Activated CD8-positive, alpha-beta T cell treated with anti-CD3 and anti-CD28 coated beads, Interleukin-2, amount 10 ng/mL, durations not matched to agents 7 days and 5 days (primary cell): ENCODE measurements at places on chromosomes 4 and X. TPM values are rescaled to one million over a fixed set of nuclear protein-coding genes. Genes with fewer than 3 reads are reported as not detected.

DNA sequence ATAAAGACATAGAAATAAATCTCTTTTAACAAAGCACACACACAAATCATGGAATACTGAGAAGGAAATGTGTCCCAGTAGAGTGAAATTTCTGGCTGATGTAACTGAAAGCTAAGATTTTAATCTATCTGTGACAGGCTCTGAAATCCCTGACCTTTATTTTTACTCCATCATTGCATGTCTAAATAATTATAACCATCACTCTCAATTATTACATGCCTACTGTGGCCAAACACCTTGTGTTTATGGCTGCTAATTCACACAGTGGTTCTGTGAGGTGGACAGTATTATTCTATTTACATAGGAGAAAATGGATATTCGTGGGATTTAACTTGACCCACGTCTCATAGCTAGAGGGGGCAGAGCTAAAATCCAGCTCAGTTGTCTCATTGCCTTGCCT, 438.1 kb downstream of the TLL1 start:
- no peaks in the 10 kb centered on the region for H3K36me3 ChIP-seq
- H3K4me1 ChIP-seq = no peaks in the 10 kb centered on the region
- H3K4me3 ChIP-seq = no peak overlapping the region
- no peaks in the 10 kb centered on the region for H3K27me3 ChIP-seq

- no peak for DNase-seq
- H3K36me3 ChIP-seq = no peaks in the 10 kb centered on the region
- no peak overlapping the region for H3K4me3 ChIP-seq
- no peak overlapping the region for H3K27ac ChIP-seq
- H3K4me1 ChIP-seq = no peaks in the 10 kb centered on the region
Measured at GRCh38 chrX:4110964-4111363, 397.5 kb upstream of the PRKX start.

DNA sequence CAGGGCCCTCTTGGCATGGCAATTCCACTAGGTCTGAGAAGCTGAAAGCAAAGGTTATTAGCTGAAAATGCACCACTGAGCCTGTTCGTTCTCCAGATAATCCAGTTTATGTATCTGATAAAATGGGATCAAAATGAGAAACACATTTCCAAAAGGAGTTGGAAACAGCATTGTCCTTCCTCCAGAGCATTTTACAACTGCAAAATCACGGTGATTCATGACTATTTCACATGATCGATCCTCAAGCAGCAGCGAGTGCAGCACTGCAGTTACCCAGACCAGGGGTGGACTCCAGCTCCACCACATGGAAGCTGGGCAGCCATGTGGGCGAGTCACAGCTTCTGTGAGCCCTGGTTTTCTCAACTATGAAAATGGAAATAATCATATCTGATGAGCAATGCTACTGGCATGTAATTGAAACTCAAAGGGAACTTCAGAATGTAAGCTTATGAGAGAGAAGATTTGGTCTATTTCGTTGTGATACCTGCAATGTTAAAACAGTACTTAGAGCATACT, 78.7 kb upstream of the MSX1 start:
- no peaks in the 10 kb centered on the region for H3K27me3 ChIP-seq
- no peak for DNase-seq
- H3K4me1 ChIP-seq = no peaks in the 10 kb centered on the region
- no peaks in the 10 kb centered on the region for H3K36me3 ChIP-seq
- H3K4me3 ChIP-seq = no peak overlapping the region

DNA sequence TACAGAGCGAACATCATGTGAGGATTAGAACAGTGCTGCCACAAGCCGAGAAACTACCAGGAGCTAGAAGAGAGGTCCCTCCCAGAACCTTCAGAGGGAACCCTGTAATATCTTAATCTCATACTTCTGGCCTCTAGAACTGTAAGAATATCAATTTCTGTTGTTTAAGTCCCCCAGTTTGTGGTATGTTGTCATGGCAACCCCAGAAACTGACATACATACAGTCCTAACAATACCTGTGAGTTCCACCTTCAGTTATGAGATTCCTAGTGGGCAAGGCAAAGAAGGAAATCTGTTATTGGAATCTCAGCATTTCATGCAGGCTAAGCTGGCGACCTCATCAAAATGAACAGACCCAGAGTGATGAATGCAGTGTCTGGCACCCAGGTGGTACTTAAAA, 42.5 kb downstream of the ZBTB49 start:
- H3K27ac ChIP-seq = no peak overlapping the region
- no peak for DNase-seq
- peaks cover 8% of the 10 kb centered on the region for H3K4me1 ChIP-seq
- H3K27me3 ChIP-seq = peaks cover 2% of the 10 kb centered on the region

DNA sequence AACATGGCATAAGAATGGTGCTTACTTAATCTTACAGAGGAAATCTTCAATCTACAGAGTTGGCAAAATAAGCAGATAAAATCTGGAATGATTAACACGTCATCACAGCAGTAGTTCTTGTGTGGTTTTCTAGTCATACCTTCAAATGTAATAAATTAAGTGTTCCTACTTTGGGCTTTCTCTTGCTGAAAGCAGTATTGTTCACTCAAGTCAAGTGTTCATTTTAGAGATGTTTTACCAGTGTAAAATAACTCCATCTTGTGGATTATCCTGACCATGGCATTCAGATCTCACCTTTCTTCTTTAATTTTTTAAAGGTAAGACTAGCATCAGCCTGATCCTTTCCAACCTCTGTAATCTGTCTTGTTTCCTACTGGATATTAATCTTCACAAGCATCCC, 72.9 kb downstream of the ADAMTS3 start:
- no peak overlapping the region for H3K4me3 ChIP-seq
- no peak overlapping the region for H3K27ac ChIP-seq
- no peak for DNase-seq
- H3K36me3 ChIP-seq = no peaks in the 10 kb centered on the region
- no peaks in the 10 kb centered on the region for H3K4me1 ChIP-seq

GRCh38 chrX:65607070-65607742, 60.2 kb upstream of the MSN start:
- H3K27me3 ChIP-seq = no peaks in the 10 kb centered on the region
- DNase-seq = no peak
- no peak overlapping the region for H3K4me3 ChIP-seq
- H3K36me3 ChIP-seq = peaks cover 7% of the 10 kb centered on the region
- peak overlapping the region; percentile 55 for H3K27ac ChIP-seq

DNA sequence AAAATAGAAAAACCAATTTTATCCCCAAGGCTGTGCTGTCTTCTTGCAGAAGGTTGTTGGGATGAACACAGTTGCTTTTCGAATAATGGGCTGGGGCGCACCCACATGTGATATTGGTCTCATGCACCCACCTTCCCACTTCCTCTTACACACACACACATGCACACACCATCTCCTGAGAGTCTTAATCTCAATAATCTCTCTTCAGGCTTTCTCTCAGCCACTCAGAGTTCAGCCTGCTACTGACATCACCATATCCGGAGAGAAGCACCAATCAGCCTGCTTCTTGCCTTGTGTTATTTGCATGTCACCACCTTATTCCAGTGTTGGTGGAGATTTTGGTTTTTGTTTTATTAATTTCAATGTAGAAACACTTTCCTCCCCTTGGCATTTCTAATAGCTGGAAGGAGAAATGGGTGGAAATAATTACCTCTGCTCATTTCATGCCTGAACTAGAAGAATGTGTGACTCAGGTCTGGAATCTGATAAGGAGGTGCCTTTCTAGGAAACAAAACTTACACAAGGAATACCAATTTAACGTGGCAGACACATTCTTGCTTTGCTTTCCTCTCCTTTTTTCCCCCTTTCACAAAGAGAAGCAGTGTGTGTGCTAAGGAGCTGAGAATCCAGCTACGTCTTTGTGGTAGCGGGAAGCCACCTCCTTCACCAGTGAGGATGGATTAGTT, 400.2 kb downstream of the MID1IP1 start:
- H3K4me3 ChIP-seq = no peak overlapping the region
- DNase-seq = no peak
- H3K27me3 ChIP-seq = no peaks in the 10 kb centered on the region
- no peak overlapping the region for H3K27ac ChIP-seq
- H3K36me3 ChIP-seq = no peaks in the 10 kb centered on the region

- no peak overlapping the region for H3K27ac ChIP-seq
- no peaks in the 10 kb centered on the region for H3K36me3 ChIP-seq
- no peak overlapping the region for H3K4me3 ChIP-seq
- peaks cover 23% of the 10 kb centered on the region for H3K4me1 ChIP-seq
- DNase-seq = no peak
Measured at GRCh38 chr4:16231570-16232245, 5.4 kb upstream of the TAPT1 start.

- no peaks in the 10 kb centered on the region for H3K27me3 ChIP-seq
- H3K4me3 ChIP-seq = peak overlapping the region; percentile 56
- H3K4me1 ChIP-seq = peaks cover 58% of the 10 kb centered on the region
- H3K36me3 ChIP-seq = peaks cover 71% of the 10 kb centered on the region
- peak overlapping the region; percentile 82 for H3K27ac ChIP-seq
- DNase-seq = no peak
Measured at GRCh38 chrX:11765449-11765848, 7.4 kb downstream of the MSL3 start.

DNA sequence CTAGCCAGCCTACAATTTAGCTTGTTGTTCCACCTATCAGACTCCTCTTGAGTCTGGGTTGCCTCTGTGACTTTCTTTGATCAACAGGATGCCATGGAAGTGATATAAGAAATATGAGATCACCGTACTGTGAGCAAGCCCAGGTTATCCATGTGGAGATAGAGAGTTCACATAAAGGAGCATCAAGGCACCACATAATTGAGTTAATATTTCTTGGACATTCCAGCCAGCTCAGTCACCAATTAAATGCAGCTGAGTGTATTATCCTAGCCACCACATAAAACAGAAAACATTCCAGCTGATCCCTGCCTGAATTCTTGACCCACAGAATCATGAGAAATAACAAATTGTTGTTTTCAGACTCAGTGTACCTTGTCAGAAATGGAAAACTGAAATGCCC, 253.6 kb downstream of the PPP1R2C start:
- no peak for DNase-seq
- H3K36me3 ChIP-seq = no peaks in the 10 kb centered on the region

DNA sequence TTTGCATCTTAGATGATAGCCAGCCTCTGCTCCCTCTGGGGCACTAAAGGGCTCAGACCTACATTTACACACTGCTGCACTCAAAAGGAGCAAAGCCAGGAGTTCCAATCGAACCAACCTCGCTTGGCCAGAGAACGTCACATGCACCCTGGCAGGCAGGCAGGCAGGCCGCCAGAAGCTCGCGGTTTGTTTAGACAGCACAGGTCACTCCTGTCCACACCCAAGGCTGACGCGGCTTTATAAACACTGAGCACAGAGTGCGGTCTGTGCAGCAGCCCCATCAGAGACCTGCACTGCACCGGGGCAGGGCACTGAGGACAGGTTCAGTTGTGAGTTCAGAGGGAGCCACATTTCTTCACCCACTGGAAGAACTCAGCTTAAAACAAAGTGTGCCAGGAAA, 143.9 kb downstream of the BCOR start:
- no peaks in the 10 kb centered on the region for H3K36me3 ChIP-seq
- DNase-seq = no peak
- H3K27me3 ChIP-seq = no peaks in the 10 kb centered on the region
- H3K4me1 ChIP-seq = peaks cover 11% of the 10 kb centered on the region
- H3K4me3 ChIP-seq = no peak overlapping the region

GRCh38 chrX:152992115-152992514, 1.8 kb downstream of the PNMA5 start:
- no peak overlapping the region for H3K27ac ChIP-seq
- no peak overlapping the region for H3K4me3 ChIP-seq
- H3K36me3 ChIP-seq = no peaks in the 10 kb centered on the region
- no peak for DNase-seq

- no peaks in the 10 kb centered on the region for H3K27me3 ChIP-seq
- no peaks in the 10 kb centered on the region for H3K36me3 ChIP-seq
- no peak overlapping the region for H3K4me3 ChIP-seq
- no peak for DNase-seq
- no peaks in the 10 kb centered on the region for H3K4me1 ChIP-seq
Measured at GRCh38 chrX:42680666-42681065, 97.3 kb downstream of the PPP1R2C start.

- DNase-seq = no peak
- H3K4me1 ChIP-seq = peaks cover 8% of the 10 kb centered on the region
- no peak overlapping the region for H3K4me3 ChIP-seq
- H3K27me3 ChIP-seq = peaks cover 8% of the 10 kb centered on the region
- no peak overlapping the region for H3K27ac ChIP-seq
Measured at GRCh38 chr4:155599085-155599484, 67.6 kb upstream of the GUCY1A1 start.

GRCh38 chr4:9970399-9971011, 50.8 kb downstream of the SLC2A9 start:
- peaks cover 3% of the 10 kb centered on the region for H3K27me3 ChIP-seq
- no peak overlapping the region for H3K4me3 ChIP-seq
- peaks cover 46% of the 10 kb centered on the region for H3K4me1 ChIP-seq

GRCh38 chr4:36852856-36853255, 391.7 kb upstream of the NWD2 start:
- DNase-seq = no peak
- H3K27me3 ChIP-seq = no peaks in the 10 kb centered on the region
- H3K27ac ChIP-seq = no peak overlapping the region
- H3K4me1 ChIP-seq = no peaks in the 10 kb centered on the region

The TDO2 gene
- total RNA-seq = not detected

The ADH1B gene
- not detected for total RNA-seq

The IL21 gene
- total RNA-seq = not detected

The VCX gene
- not detected for total RNA-seq

The ZCCHC12 gene
- not detected for total RNA-seq

The SSX3 gene
- not detected for total RNA-seq
